WERI-Rb-1 (cell line): ENCODE measurements at places on chromosomes 7 and 10.
A peak's percentile ranks its signal among the peaks of the same experiment; 100 is the strongest.

DNA sequence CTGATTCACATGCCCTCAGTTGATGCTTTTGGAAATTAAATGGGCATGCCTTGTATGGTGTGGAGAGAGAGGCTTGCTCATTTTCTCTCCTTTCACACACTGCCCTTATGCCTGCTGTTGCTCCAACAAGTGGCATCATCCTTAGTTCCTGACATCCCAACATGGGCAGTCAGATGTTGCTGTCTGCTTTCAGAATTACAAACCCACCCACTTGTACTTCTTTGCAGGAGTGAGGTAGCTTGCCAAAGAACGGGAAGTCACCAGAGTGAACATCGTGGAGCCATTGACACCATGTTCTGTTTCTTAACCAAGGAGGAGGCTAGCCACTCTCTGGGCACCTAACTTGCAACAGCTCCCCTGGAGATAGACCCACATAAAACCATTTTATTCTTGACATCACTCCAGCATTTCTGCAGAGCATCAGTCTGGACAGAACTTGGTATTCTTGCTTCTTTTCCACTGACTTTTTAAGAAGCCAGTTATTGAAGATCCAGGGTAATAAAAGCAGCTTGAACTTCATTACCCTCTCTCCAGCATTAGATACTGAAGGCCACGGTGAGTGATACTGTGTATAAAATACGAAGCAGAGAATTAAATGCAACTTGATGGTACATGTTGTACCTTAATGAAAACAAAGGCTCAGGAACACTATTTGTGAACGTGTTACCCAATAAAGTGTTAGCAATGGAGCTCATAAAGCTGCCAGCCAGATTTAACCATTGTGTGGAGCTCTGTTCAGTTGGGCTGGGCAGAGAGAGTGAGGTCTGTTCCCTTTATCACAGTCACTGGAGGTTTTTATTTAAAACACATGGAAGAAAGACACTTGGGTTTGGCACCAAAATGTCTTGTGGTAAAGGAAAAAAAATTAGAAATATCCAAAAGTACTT lies 195.8 kb upstream of the HABP2 start:
- no peak for DNase-seq

DNA sequence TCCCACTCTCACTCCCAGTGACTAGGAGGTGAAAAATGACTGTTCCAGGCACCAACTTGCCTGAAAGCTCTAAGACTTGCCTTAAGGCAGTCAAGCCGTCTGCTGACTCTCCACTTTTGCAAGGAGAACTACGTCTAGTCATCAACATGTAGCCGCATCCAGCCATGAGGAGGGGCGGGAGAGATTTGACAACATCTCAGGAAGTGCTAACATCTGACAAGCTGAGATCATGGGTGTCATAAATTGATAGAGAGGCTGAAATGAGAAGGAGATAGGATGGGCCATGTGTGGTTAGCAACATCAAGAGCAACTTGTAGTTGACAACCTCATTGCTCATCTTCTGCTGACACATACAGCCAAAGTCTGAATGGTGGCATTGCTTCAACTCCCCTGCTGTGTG lies 9.0 kb upstream of the TBXAS1 start:
- DNase-seq = no peak

- no peak for DNase-seq
Observed at GRCh38 chr10:114714281-114714741, 56.2 kb upstream of the ABLIM1 start.

GRCh38 chr10:22259280-22259679 lies 41.5 kb upstream of the EBLN1 start:
- peak; percentile 11 for DNase-seq

GRCh38 chr10:119737823-119738222 lies 12.0 kb downstream of the INPP5F start:
- no peak for DNase-seq

DNA sequence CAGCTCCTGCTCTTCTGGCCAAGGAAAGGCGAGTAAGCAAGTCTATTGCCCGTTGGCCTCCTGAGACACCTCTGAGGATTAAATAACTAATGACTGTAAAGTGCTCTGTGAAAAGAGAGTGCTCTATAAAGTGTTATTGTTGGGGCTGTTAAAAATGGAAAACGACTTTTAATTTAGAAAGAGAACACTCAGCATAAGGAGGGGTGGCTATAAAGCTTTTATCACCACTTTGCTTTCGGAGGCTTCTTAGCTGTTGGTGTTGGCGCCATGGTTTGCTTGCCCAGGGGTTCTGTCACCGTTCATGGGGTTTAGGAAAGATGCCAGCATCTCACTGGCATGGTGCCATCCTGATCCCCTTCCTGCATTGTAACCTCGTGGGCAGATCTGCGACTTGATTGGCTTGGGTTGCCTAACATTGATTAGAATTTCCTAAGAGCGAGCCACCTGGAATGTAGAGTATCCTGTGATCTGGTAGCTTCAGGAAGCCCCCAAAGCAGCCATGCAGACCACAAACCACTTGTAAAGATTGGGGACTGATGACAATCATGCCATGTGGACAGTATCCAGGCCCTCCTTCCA lies 509.9 kb downstream of the LRMDA start:
- no peak for DNase-seq

- DNase-seq = no peak
Observed at GRCh38 chr7:130148561-130148960, 56.6 kb downstream of the TMEM209 start.

GRCh38 chr7:90957883-90958282 lies 306.4 kb upstream of the FZD1 start:
- DNase-seq = no peak

GRCh38 chr7:106767078-106767477 lies 98.0 kb upstream of the PIK3CG start:
- no peak for DNase-seq

GRCh38 chr10:35555962-35556930 lies 48.9 kb upstream of the GJD4 start:
- DNase-seq = no peak

- no peak for DNase-seq
Observed at GRCh38 chr7:22876986-22877729, 54.5 kb upstream of the TOMM7 start.

GRCh38 chr7:15131661-15132060 lies 229.1 kb upstream of the DGKB start:
- DNase-seq = no peak

DNA sequence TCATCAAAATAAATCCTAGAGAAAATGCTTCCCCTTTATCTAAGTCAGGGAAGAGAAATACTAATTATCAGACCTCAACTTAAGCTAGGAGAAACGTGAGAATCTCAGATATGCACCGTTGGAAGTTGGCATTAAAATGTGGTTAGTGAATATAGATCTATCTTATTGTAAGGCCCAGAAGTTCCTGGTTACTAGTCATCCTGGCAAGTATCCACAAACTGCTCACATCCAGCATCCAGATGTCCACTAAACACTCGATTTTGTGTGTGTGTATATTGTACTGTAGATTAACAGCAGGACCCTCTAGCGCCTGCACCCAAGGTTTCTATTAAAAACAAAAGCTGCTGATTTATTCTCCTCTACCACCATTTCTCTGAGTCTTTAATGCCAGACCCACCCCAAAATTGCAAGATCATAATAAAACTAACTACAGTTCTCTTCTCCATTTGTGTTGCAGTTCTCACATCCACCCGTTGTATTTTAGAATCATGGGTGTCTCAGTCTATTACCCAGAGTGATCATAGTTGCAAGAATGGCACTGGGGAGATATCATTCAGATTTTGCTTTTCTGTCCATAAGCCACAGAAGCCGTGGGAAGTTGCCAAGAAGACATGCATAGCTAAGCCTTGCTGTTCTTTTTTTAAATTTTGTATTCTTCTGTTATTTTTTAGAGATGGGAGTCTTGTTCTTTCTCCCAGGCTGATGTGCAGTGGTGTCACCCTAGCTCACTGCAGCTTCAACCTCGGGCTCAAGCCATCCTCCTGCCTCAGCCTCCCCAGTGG lies 165.4 kb downstream of the KIAA1217 start:
- DNase-seq = no peak

DNA sequence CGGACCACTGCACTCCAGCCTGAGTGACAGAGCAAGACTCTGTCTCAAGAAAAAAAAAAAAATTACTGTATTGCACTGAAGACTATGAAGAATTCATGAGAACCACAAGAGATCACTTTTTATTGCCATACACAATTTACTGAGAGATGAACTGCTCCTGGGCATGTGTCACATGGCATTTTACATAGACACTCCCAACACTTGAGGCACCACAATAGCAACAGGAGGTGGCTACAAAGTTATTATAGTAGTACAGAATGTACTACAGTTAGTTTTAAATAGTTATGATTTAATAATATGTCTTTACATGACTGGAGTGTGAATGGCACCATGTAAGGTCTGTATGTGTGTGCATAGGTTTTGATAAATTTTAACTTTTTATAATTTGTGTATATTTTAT lies 70.6 kb downstream of the KMT2E start:
- no peak for DNase-seq

- no peak for DNase-seq
Observed at GRCh38 chr10:61356354-61356753, 96.8 kb downstream of the TMEM26 start.

DNA sequence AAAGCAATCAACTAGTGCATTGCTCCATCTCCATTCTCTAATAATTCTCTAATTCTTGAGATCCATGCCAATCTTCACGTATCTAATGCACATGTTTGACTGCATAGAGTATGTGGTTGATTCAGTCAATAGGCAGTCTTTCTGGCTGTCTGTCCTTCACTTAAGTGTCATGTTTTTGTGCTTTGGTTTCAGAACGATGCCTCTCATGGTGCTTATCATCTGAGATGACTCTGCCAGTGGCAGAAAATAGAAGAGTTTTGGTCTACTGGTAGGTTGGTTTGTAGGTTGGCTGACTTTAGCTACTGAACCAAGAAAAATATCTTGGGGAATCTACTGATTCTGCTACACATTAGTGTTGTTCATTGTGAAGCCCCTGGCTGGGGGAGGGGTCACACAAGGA lies 364.2 kb downstream of the SFMBT2 start:
- DNase-seq = no peak

GRCh38 chr10:124736491-124737136 lies 7.6 kb downstream of the FAM53B start:
- peak; percentile 59 for DNase-seq

DNA sequence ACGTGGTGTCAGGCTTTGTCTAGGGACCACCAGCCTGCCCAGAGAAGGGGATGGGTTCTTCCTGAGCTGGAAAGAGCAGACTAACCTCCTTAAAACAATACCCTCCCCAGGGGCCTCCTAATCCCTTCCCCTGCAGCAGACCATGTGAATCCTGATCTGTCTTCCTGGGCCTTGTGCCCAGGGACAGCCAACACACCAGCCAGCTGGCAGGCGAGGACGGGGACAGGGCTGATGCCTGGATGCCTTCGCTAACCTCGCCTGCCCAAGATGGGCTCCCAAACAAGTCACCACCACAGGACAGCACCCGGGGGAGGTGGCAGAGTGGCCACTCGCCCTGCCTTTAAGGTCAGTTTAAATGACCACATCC lies 17.6 kb downstream of the PODXL start:
- peak; percentile 66 for DNase-seq

DNA sequence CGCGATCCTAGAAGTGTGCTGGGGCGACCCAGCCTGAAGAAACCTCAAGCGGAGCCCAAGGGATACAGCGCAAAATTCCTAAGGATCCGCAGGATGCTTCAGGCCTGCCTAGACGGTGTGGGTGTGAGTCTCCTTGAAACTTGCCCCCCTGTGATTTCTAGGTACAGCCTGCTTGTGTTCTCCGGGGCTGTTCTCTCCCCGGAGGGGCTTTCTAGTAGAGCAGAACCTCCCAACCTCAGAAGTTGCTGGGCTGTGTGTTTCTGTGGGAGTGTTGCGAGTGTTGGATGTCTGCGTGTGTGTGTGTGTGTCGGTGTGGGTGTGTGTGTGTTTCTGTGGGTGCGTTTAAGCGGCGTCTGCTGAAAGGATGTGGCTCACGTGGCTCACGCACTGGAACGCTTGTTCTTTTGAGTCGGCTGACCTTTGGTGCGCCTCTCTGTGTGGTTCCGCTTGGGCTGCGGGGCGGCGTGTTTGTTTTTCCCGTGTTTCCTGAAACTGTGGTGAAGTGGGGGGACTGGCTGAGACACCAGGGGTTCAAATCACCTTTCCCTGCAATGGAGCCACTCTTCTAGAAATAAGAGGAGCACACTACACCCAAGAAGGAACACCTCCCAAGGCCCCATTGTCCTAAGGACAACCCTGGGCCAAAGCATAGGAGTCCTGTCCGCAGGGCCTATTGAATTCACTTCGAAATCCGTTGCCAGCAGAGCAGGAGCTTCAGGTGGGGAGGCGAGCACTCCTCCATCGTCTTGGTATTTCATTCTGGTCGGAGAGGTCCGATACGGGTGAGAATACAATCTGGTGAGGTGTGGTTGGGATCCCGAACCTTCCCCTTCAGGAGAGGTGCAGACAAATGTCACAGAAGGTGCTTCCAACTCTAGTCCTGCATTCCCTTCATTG lies 25.1 kb upstream of the ZNF273 start:
- DNase-seq = no peak

- DNase-seq = peak; percentile 38
Observed at GRCh38 chr7:98619450-98620321, 2.6 kb downstream of the NPTX2 start.

GRCh38 chr10:3986493-3987142 lies 201.6 kb upstream of the KLF6 start:
- DNase-seq = no peak

GRCh38 chr7:91496251-91496820 lies 232.1 kb downstream of the FZD1 start:
- no peak for DNase-seq

DNA sequence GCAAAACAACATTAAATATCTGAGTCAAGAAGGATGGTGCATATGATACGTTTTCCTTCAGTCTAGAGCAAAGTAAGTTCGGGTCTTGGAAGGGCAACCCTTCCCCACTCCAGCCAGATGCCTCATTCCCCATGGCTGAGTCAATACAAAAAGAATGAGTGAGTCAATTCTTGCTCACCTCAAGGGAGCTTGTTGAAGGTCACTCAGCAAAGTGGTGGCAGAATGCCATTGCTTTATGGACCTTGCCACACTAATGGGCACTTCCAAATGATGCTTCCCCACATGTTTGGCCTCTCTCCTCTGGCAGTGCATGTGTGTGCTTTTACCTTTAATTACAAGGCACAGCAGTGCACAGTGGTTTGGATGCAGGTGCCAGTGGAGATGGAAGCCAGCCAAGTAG lies 296.5 kb downstream of the SORCS3 start:
- no peak for DNase-seq

GRCh38 chr10:46064269-46064817 lies 18.3 kb upstream of the MSMB start:
- no peak for DNase-seq

GRCh38 chr7:148332191-148333186 lies 258.1 kb upstream of the C7orf33 start:
- DNase-seq = no peak

DNA sequence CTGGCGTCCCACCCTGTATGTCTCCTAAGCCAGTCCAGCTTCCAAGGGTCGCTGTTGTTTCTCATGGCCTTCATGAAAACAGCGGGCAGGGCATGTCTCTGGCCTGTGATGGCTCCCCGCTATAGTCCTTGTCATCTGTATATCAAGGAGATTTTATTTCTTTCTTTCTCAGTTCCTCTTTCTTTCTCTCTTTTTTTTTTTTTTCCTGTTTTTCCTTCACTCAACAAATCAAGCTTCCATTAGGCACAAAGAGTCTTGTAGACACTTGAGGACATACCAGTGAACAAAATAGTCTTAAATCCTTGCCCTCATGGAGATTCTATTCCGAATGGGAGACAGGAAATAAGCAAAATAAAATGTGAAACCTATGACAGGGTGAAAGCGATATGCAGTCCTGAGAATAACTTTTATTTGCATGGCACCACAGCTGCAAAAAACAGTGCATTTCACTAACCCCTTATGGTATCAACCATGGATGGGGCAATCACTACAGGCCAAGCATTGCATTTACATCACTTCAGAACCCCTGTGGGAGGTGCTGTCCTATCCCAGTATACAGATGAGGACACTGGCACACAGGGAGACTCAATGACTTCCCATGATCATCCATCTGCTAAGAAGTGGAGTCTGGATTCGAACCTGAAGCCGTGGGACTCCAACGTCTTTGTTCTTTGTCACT lies 50.7 kb downstream of the SYPL1 start:
- DNase-seq = no peak
